RCC 7860 (cell line): ENCODE measurements at places on chromosomes 3 and 15.

- DNase-seq = peak; percentile 24
Observed at GRCh38 chr3:152183473-152183872, 85.3 kb upstream of the MBNL1 start.

- DNase-seq = no peak
Observed at GRCh38 chr3:25021816-25022215, 406.2 kb upstream of the RARB start.

- DNase-seq = no peak
Observed at GRCh38 chr15:44471885-44472455, 44.5 kb downstream of the CTDSPL2 start.

DNA sequence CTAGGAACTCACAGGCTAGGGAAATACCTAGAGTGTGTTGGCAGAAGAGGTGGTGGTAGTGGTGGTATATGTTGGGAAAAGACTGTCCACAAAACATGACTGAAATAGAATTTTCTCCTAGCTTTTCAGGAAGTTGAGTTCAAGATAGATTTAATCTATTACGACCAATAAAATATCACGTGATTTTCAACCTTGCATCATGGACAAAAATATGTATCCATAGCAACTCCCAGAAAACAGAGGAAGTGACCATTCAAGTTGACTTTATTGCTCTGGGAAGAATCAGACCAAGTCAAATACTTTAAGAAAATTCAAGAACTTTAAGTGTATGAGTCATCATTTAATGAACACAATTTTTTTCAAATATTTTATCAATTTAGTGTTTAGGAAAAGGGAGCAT, 347.0 kb upstream of the ZNF385D start:
- no peak for DNase-seq

GRCh38 chr3:129628169-129628522, 21.7 kb upstream of the PLXND1 start:
- no peak for DNase-seq

DNA sequence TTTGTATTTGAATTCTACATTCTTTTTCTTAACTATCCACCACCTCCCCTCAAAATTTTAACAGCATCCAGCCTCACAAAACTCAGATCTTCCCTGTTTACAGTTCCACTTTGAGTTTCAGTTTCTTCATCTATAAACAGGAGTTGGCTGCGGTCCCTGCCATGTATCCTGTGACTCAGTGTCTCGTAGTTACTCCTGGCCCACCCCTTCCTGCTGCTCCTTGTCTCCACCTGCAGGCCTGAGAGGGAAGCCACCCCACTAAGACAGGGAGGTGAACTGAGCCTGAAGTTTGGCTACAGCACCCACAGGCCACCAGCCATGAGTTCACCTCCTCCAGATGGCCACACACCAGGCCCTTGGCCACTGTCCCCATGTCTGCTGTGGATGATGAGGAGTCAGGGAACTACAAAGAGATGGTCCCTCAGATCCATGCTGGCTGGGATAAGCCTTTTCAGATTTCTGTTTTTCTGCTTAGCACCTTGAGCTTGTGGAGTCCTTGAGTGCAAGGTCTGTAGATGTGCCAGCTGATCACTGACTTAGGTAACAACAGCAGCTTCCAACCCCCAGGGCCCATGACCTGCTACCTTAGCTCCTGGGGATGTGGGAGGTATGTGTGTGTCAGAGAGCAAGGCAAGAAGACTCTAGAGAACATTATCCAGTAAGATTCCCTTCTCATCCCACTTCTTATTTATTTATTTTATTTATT, 37.5 kb downstream of the CD86 start:
- DNase-seq = peak; percentile 33

GRCh38 chr3:197023241-197023997, 6.2 kb downstream of the MELTF start:
- peak; percentile 76 for DNase-seq

GRCh38 chr3:113140876-113141275, 70.5 kb upstream of the BOC start:
- peak; percentile 34 for DNase-seq

DNA sequence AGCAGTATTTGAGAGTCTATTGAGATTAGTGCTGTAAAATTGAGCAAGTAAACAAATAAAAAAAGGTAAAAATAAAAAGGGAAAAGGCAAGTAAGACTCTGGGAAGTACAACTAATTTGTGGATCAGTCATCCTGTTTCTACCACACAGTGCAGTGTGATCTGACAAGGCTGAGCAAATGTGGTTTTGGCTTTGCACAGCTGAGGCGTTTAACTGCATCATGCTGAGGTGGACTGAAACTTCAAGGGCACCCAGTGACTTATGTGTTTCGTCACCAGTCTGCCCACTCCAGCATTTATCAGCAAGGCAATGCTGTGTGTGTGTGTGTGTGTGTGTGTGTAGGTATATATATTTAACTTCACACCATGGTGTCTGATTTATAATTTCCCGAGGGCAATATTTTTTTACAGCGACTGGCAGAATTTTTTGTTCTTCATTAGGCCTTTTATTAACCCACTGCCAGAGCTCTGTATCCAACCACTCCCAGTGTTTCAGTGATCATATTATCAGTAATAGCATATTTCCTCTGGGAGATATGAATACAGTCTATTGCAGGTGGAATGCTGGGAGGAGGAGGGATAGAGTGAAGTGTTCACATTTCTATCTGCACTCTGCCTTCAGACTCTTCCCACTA, 131.5 kb upstream of the SATB1 start:
- peak; percentile 66 for DNase-seq

DNA sequence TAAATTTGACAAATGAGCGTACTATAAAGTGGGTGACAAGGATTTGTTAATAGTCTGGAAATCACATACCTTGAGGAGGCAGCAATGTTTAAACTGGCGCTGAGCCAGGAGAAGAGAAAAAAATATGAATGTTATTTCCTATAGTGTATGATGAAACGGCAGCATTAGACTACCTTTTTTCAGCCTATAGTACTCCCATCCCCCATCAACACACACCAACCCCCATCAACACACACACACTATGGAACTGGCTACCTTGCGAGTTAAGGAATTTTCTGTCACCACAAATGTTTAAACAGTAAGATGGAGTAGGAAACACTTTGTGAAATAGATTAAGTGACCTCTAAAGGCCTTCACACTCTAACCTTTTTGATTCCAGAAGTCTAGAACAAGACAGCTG, 46.8 kb upstream of the ZCWPW2 start:
- DNase-seq = no peak

DNA sequence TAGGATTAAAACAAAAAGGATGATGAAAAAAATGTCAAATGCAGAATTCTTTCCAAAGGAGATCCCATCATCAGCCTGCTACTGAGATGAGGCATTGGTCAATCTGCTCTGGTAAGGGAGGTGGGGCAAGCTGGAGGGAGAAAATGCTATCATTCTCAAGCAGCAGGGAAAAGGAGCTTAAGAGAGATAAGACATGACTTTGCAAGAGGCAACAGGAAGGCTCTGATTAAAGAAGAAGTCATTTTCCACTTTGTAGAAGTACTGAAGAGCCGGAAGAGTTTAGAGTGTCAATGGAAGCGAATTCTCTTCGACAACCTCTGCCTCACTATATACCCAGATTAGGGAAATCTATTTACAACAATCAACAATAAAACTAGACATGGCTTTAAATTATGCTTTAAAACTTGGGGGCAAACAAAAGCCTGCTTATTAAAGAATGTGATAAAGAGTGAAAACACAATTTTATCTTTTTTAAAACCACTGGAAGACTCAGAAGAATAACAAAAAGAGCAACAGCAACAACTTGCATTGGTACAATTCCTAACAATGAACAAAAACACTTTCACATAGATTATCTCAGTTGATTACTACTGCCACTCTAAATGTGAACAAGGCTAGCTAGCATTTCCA, 81.8 kb upstream of the NANOGP8 start:
- DNase-seq = no peak

DNA sequence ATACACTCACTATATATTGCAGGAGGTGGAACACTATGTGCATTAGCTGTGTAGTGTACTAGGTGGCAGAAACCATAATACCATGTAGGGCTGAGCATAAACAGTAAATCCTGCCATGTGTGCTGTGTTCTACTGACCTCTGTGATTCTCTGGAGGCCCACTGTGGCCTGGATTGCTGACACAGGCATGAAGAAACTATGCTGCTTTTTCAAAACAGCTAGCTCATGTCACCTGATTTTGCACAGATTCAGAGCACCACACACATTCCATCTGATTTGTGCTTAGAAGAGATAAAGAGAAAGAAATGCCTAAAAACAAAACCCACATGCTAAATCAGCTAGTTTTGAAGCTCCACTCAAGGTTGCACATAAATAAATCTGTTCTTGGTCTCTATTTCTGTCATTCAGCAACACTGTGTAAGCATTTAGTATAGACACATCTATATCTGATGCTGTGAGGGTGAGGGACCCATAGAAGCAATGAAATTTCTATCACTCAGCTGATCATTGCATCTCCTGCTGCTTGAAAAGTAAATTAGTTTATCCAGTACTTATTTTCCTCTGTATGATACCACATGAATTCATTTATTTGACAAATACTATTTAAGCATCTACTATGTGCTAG, 1007.7 kb upstream of the SEMA6D start:
- DNase-seq = no peak

GRCh38 chr3:150114273-150114672, 143.6 kb upstream of the PFN2 start:
- no peak for DNase-seq

DNA sequence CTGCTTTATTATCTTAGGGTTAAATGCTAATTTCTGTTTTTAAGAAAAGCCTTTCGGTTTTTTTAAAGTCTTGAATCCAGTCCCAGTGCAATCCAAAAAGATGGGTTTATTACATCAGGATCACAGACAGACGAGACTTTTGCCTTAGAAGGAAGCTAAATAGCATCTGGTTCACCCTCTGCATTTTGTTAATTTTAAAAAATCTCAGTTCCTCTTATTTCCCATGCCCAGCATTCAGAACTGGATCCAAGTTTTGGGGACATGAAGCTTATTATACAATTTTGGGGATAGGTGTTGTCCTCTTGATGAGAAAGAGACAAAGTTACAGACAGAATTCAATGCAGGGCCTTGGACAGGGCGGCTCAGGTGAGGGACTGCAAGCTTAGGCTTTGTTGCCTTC, 181.5 kb upstream of the LYSMD4 start:
- DNase-seq = no peak

DNA sequence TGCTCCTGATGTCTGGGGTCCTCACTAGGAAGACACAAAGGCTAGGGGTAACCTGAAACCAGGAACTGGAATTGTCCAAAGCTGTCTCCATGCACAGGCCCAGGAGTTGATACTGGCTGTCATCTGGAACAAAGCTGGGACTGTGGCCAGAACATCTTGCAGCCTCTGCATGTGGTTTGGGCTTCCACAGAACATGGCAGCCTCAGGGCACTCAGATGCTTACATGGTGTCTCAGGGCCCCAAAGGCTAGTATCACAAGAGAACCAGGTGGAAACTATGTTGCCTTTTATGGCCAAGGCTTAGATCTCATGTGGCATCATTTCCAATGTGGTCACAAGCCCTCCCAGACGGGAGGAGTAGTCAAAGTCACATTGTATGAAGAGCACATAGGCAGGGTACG, 335.2 kb upstream of the TRIM42 start:
- DNase-seq = no peak

DNA sequence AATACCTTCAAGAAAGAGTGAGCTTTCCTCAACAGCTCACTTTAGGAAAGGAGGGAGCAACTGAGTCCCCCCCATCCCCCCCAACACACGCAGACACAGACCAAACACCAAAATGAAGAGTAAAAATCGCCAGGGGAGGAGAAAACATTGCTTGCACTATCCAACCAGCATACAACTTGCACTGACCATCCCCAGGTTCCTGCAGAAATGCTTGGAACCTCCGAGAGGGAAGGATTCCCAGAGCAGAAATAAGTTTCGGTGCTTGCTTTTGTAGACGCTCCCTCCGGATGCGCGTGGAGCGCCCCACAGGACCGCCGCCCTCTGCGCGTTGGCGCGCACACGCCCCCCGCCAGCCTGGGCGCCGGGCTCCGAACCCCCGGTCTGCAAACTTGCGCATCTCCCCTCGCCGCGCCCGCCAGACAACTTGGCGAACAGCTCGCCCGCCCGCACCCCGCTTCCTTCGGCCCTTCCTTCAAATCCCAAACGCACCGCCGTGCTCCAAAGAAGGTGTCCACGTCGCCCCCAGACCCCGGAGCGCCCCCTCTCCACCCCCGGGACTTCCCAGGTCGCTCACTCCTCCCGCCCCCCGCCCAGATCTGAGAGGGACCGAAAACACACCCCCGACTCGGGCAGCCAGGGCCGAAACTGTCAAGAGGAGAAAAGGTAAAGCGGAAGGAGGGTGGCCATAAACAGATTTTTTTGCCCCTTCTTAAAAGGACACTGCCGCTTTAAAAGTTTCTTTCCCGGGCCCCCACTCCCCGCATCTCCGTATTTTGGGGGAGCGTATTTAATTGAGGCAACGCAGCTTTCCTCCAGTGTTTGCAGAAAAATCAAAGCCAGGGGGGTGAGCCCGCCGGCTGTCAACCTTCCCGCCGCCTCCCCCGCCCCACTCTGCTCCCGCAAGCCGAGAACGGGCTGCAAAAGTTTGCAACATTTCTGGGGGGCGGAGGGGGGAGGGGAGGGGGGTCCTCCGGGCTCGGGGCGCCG, 859 bp downstream of the RORA start:
- no peak for DNase-seq

DNA sequence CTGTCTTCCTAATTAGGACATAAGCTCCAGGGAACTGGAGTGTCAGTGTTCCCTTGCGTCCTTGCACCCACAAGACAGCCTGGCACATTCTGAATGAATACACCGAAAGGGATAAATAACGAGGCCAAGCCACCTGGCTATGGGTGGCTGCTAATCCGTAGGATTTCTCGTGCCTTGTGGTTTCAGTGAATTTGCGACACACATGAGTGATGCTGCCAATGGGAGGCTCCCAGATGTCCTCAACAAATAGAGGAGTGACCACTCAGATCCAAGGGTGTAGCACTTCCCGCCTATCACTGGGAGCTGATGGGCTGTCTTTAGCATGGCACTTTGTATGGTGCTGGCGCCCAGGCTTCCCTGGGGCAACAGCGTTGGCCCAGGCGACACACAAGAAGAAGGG, 43.4 kb downstream of the APBA2 start:
- DNase-seq = no peak

- no peak for DNase-seq
Observed at GRCh38 chr15:27175472-27176153, 204.6 kb downstream of the GABRG3 start.

DNA sequence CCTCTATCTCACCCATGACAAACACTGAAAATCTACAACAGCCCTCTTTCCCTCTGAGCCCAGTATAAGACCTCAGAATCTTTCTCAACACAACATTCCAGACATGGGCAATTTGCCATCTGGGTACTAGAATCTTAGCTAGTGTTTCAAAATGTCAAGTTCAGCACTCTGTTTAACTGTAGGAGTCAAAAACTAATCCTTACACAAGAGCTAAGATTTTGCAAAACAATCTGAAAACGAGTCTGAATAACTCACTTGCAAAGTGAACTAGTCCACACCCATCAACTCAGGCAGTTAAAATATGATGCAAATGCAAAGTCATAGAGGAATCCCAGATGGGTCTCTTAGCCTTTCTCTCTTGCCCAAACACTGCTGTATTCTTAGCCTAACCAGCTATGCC, 67.8 kb downstream of the GPR176 start:
- DNase-seq = no peak

DNA sequence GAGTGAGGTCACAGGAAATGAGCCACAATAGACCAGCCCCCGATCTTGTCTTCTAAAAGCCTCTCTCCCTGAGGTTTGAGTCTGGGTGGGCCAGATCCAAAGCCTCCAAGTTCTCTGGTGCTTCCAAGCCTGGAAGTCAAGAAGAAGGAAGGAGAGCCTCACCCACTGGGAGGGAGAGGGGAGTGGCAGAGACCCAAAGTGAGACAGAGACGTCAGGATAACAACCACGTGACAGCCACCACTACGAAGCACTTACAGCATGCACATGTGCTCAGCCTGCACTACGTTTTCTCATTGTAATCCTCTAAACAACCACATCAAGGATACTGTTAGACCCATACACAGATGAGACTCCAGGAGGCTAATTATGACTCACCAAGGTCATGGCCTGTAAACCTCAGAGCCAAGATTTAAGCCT, 197.3 kb upstream of the LINGO1 start:
- no peak for DNase-seq
